ENCODE measurements at places on chromosomes 7 and 10.

- DNase-seq, result no peak
Measured at GRCh38 chr7:124088590-124088989, 55.7 kb upstream of the TMEM229A start.

DNA sequence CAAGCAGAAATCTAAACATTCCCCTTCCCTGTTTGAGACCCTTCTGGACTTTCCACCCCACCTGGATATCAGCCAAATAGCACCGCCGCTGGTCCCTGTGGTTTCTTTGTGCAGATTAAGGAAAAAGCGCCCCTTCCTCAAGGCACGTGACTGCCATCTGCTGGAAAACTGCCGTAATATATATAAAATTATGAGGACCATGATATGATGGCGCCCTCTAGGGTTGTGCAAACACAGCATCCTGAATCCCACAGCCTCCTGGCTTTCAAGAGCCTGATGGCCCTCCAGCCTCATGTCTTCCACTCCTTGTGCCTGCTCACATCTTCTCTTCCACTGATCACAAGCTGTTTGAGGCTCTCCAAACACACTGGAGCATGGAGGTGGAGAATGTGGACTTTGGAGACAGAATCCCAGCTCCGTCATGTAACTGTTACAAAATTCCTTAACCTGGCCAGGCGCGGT is 121.3 kb downstream of the MYL10 start:
- peak; percentile 85 for DNase-seq

DNA sequence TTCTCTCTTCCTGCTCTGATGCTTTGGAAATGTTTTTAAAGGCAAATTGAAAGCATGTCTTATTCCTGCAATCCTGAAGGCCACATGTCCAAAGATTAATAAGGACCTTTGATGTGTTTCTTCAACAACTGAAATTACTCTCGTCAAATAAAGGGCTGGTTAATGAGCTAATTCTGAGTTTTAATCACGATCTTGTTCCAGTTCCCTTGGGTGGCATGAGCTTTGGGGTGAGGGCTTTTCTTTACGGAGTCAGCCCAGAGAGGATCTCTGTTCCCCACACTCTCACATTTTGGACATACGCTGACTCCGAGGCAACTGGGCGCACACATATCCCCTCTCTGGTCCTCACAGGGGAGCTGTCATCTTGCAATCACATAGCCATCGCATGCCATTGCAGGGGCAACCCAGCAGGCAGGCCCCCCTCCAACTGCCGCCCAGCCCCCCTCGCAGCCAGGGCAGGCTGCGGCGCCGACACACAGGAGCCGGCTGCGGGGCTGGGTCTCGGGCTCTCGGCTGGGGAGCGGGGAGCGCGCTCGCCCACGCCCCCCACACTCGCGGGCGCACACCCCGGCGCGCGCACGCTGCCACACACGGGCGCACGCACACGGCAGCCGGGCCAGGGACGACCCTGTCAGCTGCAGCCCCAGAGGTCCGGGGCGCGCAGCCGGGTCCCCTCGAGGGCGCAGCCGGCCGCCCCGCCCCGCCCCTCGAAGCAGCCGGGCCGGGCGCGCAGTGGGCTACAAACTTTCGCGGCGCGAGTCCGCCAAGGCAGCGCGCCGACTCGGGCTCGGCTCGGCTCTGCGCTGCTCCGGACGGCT is at the start of gene GDF10:
Gene GDF10 (plus strand): TSS at position 587 of the 818 bp plus-strand sequence. CDS start 455 bp downstream, outside the sequence.
- DNase-seq, result no peak

DNA sequence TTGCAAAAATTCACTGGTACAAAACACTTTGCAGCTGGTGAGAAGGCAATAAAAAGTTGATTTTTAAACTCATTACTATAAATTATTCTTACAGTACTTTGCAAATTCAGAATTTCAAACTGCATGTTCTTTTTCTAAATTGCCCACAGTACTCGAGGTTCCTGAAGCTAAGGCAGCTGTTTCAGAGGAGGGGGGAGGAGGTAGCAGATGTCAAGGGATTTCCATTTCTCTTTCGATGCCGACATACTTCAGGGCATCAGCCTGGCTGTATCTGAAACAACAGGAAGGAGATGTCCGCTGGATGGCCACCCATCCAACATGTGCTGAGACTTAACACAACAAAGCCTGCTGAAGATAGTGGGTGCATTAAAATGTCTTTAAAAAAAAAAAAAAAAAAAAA is 76.7 kb downstream of the EZH2 start:
- DNase-seq, result no peak

- DNase-seq, result no peak
Measured at GRCh38 chr10:77274046-77274795, 363.4 kb downstream of the KCNMA1 start.

DNA sequence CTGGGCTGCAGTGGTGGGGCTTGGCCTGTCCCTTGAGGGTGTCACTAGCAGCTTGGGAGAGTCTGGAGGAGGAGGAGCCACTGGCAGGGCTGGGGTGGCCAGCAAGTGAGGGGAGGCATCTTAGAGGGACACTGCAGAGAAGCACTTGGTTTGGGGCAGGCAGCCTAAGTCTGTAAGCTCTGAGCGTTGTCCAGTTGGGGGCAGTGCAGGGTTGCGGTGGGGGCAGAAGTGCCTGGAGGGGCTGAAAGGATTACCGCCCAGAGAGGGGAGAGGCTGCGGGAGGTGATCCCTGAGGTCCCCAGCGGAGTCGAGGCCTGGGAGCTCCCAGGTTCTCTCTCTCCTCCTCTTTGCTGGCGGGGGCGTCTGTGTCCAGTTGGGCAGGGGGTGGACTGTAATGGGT is 7.4 kb downstream of the ADCYAP1R1 start:
- DNase-seq, result no peak

GRCh38 chr7:84633-85020 is 107.7 kb upstream of the FAM20C start:
- DNase-seq, result no peak

- DNase-seq, result no peak
Measured at GRCh38 chr10:24579906-24580305, 143.8 kb downstream of the ARHGAP21 start.

DNA sequence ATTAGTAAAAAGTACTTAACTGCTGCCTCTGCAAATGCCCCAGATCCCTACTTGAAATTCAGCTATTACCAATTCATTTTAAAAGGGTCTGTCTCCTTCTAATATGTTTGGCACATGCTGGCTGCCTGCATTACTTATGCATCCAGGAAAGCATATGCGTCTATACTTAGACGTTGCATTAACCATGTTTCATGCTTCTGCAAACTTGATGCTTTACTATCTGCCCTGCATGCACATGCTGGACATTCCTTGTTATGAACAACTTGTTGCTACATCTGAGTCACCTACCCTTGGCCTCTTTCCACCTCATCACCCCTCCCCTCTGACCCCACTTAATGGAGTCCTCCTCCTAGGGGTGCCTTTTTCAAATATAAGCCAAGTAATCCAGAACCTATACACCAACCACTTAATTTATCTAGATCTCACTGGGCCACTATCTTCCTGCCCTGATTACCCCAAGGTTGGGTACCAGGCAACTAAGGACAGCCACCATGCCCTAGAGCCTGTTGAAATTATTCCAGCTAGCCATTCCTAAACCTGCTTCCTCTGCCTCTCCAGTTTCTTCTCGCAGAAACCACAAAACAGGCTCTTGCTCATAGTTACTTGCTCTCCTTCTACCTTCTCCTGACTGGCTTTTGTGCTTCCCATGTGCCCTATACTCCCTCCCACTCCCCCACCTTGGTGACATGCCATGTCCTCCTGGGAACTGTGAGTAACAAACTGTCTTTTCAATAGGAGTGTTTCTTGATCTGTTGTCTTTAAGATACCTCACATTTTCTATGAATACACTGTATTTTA is 1187.9 kb downstream of the REEP3 start:
- no peak for DNase-seq
